T-helper 2 cell (primary cell): ENCODE measurements at places on chromosomes 7 and 10.

DNA sequence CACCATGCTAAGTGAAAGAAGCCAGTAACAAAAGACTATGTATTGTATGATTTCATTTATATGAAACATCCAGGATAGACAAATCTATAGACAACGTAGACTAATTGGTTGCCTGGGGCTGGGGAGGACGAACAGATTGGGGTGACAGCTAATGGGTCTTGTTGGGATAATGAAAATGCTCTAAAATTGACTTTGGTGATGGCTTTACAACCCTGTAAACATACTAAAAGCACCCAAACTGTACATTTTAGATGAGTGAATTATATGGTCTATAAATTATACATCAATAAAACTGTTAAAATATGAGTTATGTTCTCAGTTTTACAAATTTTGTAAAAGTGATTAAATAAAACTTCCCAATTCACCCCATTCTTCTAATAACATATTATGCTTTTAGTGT lies 261.5 kb downstream of the ELMO1 start:
- DNase-seq = no peak

DNA sequence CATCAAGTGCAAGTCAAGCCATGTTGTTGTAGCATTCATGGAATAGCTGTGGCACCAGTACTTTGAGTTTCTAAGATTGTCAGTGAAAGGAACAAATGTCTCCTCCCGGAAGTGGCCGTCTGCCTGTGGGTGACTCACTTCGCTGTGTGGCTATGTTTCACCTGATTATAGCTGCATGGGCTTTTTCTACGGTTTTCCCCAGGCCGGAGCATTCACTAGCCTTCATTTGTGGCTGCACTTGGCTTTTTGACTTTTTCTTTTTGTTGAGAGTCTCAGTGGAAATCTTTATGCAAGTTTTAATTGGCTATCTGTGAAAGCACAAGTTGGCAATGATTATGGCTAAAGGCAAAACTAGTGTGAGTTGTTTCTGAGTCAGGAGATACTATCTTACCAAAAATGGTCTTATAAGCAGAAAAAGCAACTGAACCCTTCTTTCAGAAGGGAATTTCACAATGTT lies 35.0 kb downstream of the SRI start:
- DNase-seq = no peak

DNA sequence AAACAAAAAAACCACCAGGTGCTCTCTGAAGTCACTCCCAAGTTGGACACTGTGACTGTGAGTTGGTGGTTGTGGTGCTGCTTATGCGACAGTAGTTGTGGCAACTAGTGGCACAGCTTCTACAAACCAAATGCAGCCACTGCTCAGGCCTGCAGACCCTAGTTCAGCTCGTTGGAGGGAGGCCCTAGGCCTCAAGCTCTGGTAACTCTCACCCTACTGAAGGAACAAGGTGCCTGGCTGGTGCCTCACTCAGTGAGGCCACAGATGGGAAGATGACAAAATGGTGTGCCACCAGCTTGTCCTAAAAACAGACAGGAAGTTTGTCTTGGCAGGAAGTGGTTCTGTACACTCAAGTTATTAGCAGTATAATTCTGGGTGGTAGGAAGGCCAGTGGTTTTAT lies 45.3 kb upstream of the RAPGEF5 start:
- DNase-seq = no peak

- DNase-seq = no peak
These were observed 352.6 kb downstream of the ADRA2A start for GRCh38 chr10:111429288-111430028.

DNA sequence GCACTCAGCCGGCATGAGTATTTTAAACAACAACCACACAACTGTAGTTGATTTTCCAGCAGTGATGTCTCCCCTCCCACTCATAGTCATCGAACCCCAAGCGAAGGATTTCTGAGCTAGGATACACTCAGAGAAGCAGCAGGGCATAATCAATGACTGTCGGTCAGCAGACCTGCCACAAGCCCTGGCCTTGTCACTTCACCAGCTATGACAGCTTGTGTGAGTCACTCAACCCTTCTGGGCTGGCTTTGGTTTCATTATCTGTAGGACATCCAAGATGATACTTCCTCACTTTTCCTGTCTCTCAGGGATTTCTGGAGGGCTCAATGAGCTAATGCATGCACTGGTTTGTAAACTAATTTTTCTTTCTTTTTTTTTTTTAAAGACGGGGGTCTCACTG lies 22.0 kb upstream of the UBE3C start:
- no peak for DNase-seq

DNA sequence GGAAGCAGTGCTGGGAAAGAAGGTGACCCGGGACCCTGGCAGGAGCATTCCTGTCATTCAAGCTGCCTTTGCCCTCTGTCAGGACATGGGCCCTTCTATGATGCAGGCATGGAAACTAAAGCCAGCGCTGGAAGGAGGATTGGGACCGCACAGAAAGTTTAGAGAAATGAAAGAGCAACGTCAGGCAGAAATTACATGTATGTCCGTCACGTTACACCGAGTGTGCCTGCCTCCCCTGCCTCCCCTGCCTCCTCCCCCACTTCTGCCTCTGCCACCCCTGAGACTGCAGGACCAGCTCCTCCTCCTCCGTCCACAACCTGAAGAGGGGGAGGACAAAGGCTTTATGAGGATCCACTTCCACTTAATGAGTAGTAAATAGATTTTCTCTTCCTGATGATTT lies 13.9 kb upstream of the PWWP2B start:
- no peak for DNase-seq

DNA sequence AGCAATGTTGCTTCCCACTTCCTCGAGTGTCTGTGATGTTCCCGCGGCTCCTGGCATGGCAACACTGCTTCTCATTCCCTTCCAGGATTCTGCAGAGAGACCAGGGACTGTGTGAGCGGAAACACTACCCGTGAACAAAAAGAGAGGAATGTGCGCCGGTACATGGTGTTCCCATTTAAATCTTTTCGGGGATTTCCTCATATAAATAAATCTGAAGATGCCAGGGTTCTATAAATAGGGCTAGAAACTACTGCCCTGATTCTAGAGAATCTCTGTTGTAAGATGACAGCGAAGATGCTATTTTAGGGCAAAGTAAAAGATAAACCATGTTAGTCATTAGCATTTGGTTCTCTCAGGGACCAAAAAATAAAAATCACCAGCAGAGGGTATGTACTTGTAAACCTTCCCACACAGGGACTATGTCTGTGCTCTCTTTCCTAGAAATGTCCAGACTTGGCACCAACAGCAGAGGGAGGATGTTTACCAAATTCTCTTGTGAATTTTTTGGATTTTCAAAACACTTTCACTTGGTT lies 92.2 kb upstream of the DDC start:
- no peak for DNase-seq

DNA sequence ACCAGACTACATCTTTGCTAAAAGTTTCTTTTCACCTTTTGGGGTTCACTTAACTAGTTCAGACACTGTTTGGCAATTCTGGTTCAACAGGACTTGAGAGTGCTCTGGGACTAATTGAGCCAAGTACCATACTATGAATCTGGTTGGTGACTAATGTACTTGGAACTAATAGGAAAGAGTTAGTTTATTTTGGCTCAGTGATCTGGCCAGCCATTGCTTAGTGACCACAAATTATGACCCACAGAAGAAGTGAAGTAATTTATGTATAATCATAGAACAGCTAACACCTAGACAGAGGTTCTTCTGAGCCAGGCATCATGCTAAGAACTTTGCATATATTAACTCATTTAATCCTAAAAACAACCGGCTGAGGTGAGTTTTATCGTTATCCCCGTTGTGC lies 126.5 kb upstream of the JCAD start:
- no peak for DNase-seq

GRCh38 chr10:45152726-45153125 lies 152.0 kb downstream of the ZNF22 start:
- DNase-seq = no peak
